ENCODE measurements at places on chromosomes 16 and 17. TPM values are rescaled to one million over a fixed set of nuclear protein-coding genes. Genes with fewer than 3 reads are reported as not detected.

The SLC5A11 gene
- 0.22 TPM for total RNA-seq

The FOXL1 gene
- total RNA-seq = 2.5 TPM

The MMP15 gene
- 16.3 TPM for total RNA-seq

The TMEM101 gene
- 36.4 TPM for total RNA-seq

The RHBDL1 gene
- 6.0 TPM for total RNA-seq

DNA sequence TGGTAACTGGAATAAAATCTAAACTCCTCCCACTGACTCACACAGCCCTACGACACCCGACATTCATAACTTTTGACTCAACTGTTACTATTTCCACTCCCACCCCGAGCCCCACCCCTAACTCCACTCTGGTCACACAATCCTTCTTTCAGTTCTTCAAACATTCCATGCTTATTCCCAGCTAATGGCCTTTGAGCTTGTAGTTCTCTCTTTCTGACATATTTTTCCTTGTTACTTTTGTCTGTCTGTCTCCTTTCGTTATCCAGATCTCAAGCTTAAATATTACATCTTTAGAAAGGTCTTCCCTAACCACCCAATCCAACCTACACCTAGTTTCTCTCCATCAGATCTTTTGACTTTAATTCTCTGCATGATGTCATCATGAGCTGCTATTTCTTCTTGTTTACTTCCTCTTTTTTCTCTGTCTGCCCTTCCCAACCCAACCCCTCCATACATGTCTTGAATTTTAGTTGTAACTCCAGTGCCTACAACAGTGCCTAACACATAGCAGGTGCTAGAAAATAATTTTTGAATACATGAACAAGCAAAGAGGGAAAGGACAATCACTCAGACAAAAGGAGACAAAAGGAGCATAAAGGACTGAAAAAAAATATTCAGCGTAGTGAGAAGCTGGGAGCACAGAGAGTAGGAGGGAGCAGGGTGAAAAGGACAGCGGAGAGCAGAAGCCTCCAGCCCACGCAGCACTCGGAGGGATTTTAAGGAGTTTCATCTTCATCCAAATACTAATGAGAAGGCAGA, 65.2 kb upstream of the SMIM36 start:
- no peak for DNase-seq
- H3K4me3 ChIP-seq = no peak overlapping the region
- no peak overlapping the region for H3K27ac ChIP-seq
- peaks cover 13% of the 10 kb centered on the region for H3K4me1 ChIP-seq

GRCh38 chr17:64679710-64680216, 17.7 kb upstream of the SMURF2 start:
- no peaks in the 10 kb centered on the region for H3K27me3 ChIP-seq
- no peaks in the 10 kb centered on the region for H3K36me3 ChIP-seq
- no peak overlapping the region for H3K27ac ChIP-seq

DNA sequence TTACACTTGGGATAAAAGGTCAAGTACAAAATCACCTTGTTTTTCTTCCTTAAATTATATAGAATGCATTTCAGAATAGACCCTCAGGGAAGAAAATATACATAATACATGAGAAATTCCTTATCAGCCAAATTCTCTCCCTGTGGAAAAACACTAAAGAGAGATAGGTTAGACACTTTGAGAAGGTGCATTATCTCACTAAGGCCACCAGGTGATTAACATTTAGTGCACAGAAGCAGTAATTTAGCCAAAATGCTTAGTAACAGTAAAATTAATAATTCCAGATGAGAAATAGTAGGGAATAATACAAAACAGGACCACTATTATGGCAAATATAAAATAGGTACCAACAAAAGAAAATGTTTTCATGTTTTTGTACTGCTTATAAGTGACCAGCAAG, 185.3 kb upstream of the C17orf78 start:
- H3K27ac ChIP-seq = no peak overlapping the region
- H3K4me3 ChIP-seq = no peak overlapping the region
- H3K4me1 ChIP-seq = peaks cover 17% of the 10 kb centered on the region
- no peak for DNase-seq
- H3K27me3 ChIP-seq = no peaks in the 10 kb centered on the region

DNA sequence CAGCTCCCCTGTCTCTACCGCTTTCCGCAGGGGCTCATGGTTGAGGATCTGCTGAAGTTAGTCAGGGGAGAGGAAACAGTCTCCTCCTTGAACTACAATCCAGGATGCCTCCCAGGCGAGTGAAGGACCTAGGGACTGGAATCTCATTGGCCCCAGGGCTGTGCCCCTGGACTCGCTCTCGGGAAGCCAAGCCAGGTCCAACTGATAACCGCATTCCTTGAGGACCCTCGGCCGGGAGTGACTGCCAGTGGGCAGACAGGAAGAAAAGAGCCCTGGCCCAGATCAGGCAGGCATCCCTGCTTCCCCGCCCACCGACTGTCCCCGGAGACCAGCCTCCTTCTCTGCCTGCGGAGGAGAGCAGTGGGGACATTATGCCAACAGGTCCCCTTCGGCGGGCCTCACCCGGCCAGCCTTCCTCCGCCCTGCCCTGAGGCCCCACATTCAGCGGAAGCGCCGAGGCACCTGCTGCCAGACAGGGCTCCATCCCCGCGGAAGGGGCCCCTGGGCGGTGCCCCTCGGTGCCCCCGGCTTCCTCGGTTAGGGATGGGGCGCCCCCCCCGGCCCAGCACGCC, 776 bp downstream of the LRRC75A start:
- peak; percentile 42 for DNase-seq
- no peak overlapping the region for H3K27ac ChIP-seq
- peak overlapping the region; percentile 64 for H3K4me3 ChIP-seq
- peaks cover 46% of the 10 kb centered on the region for H3K27me3 ChIP-seq

GRCh38 chr16:15979801-15980200, 30.4 kb downstream of the ABCC1 start:
- H3K27me3 ChIP-seq = no peaks in the 10 kb centered on the region
- no peak overlapping the region for H3K4me3 ChIP-seq
- H3K27ac ChIP-seq = no peak overlapping the region
- DNase-seq = no peak
- H3K36me3 ChIP-seq = peaks cover 49% of the 10 kb centered on the region
- peaks cover 7% of the 10 kb centered on the region for H3K4me1 ChIP-seq

- no peak overlapping the region for H3K4me3 ChIP-seq
- no peaks in the 10 kb centered on the region for H3K4me1 ChIP-seq
- H3K27me3 ChIP-seq = peaks cover 19% of the 10 kb centered on the region
- H3K36me3 ChIP-seq = no peaks in the 10 kb centered on the region
- DNase-seq = no peak
- H3K27ac ChIP-seq = no peak overlapping the region
These were observed 28.7 kb upstream of the ABCA6 start for GRCh38 chr17:69170377-69170776.

GRCh38 chr16:21167360-21167759, 8.9 kb downstream of the LDAF1 start:
- peaks cover 23% of the 10 kb centered on the region for H3K36me3 ChIP-seq
- H3K27ac ChIP-seq = no peak overlapping the region
- no peaks in the 10 kb centered on the region for H3K27me3 ChIP-seq
- no peaks in the 10 kb centered on the region for H3K4me1 ChIP-seq
- H3K4me3 ChIP-seq = no peak overlapping the region
- no peak for DNase-seq

DNA sequence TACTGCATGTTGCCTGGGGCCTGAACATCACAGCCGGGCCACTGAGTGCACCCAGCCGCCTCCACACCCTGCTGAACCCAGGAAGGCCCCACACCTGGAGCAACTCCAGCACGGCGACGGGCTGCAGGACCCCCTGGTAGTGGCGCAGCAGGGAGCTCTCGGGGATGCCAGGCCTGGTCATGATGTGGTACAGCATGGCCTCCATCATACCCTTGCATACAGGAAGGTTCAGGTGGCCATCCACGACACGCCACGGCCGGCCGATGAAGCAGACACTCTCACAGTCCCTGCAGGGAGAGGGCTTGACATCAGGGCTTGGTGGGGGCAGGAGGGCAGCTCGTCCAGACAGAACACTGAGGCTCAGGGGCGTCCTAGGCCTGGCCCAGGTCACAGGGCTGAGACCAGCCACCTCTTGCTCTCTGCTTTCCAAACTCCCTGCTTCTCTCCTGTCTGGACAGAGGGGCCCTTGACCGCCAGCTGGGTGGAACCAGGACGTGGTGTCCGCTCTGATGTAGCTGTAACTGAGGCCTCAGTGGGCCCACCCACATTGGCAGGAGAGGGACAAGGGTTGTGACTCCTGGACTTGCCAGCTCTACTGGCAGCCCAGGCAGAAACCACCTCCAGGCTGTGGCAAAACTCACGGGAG, 60.3 kb downstream of the IL21R start:
- H3K4me3 ChIP-seq = no peak overlapping the region
- no peaks in the 10 kb centered on the region for H3K27me3 ChIP-seq
- DNase-seq = no peak
- peaks cover 4% of the 10 kb centered on the region for H3K4me1 ChIP-seq

DNA sequence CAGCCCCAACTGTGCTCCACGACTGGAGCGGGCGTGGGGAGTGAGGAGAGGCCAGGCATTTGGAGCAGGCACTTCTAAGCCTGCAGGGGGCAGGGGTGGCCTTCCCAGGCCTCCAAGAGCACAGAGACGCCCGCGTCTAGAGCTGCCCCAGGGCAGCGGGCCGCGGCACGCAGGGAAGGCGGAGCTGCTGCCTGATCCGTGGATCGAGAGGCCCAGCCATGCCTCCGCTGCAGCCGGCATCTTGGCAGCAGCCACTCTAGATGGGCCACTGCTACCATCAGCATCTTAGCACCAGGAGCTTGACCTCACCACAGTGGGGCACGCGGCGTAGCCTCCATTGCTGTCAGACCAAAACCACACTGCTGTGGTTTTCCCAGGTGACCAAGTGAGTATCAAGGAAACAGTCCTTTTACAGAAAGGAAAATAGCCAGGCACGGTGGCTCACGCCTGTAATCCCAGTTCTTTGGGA, 20.4 kb upstream of the WDR45B start:
- DNase-seq = no peak
- H3K27me3 ChIP-seq = no peaks in the 10 kb centered on the region
- peaks cover 10% of the 10 kb centered on the region for H3K4me1 ChIP-seq
- H3K36me3 ChIP-seq = peaks cover 2% of the 10 kb centered on the region

DNA sequence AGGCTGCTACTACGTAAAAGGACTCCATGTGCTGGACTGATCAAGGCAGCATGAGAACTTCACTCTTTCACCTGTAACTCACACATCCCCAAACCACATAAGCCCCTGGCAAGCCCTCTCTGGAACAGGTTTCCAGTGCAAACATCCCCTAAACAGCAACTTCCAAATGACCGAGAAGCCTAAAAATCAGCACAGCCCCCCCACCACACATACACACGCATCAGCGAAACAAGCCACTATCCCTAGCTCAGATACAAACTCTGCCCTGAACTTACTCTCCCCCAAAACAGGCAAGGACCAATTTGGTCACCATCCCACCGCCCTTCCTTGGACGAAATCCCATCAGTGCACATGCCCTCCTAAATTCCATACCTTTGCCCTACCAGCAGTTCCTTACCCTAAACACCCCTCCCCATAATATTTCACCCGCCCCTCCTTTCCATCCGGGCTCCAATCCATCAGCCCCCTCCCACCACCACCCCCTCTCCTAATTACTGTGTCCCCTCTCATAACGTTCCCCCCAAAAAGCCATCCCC, 735 bp downstream of the LSM12 start:
- peaks cover 8% of the 10 kb centered on the region for H3K36me3 ChIP-seq
- H3K4me3 ChIP-seq = peak overlapping the region; percentile 90
- H3K4me1 ChIP-seq = peaks cover 37% of the 10 kb centered on the region
- no peak for DNase-seq
- no peaks in the 10 kb centered on the region for H3K27me3 ChIP-seq

DNA sequence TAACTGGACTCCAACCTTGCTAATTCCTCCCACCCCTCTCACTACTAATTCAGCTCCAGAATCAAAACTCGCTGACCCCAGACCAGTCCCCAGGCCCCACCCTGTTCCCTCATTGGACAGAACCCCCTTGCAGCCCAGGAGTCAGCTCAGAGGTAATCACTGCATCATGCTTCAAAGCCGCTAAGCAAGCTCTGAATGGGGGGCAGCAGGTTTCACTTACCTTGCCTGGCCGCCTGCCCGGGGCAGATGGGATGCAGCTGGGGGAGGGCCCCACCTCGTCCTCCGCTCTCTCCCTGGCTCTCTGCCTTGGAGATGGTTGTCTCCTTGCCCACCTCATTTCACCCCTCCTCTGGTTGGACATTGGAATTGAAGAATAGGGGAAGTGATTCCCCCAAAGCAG, 4.8 kb upstream of the NGFR start:
- no peak overlapping the region for H3K27ac ChIP-seq
- no peaks in the 10 kb centered on the region for H3K36me3 ChIP-seq
- DNase-seq = no peak
- H3K4me1 ChIP-seq = peaks cover 21% of the 10 kb centered on the region

- no peak overlapping the region for H3K27ac ChIP-seq
- no peaks in the 10 kb centered on the region for H3K27me3 ChIP-seq
- H3K4me3 ChIP-seq = no peak overlapping the region
- no peaks in the 10 kb centered on the region for H3K36me3 ChIP-seq
- no peak for DNase-seq
These were observed 23.3 kb downstream of the SLC7A5 start for GRCh38 chr16:87845807-87846619.

DNA sequence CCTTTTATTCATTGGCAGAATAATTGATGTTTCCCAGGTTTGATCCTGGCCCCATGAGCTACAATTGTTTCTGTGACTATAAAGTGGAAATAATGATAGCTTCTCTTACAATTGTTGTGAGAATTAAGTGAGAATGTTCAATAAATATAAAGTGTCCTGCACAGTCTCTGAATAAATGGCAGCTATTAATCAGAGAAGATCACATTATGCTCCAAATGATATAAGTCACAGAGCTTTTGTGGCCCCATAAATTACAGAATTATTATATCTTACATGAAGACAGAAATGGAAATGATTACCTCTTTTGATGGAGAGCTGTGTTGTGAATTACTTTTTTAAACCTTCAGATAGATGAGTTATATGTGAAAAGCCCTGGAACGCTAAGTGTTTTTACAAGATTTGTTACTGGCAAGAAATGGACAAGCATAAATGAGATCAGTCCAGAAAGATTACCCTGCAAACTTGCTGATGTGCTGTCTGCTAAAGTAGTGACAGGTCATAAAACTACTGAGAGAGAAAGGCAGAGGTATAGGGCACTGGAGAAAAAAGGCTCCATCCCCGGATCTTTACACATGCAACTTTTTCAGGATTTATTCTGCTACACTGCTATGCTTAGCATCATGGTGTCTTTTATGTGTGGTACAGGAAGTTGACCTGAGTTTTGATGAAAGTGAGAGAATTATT, 750.9 kb upstream of the GOT2 start:
- H3K4me3 ChIP-seq = no peak overlapping the region
- no peaks in the 10 kb centered on the region for H3K27me3 ChIP-seq
- no peaks in the 10 kb centered on the region for H3K4me1 ChIP-seq
- no peak for DNase-seq

DNA sequence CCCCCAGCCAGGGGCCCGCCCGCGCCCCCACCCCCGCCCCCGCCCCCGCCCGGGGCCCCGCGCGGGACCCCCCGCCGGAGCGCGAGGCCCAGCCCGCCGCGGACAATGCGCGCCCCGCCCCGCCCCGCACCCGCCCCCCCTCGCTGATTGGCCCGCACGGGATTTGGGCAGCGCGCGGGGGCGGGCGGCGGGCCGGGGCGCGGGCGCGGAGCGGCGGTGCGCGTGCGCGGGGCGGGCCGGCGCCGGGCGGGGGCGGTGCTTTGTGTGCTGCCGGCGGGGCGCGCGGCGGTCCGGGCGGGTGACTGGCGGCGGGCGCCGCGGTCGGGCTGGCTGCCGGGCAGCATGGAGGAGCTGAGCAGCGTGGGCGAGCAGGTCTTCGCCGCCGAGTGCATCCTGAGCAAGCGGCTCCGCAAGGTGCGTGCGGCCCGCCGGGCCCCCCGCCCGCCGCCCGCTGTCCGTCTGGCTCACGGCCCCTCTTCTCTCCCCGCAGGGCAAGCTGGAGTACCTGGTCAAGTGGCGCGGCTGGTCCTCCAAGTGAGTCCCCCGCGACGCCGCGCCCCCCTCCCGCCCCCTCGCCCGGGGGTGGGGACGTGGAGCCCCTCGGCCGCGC, at the start of gene CBX2:
Gene CBX2, plus strand, starts transcription at position 255 of the 610 bp plus-strand sequence. Its CDS starts 88 bp downstream, at position 343.
- H3K4me1 ChIP-seq = peaks cover 30% of the 10 kb centered on the region
- peak within 1 kb of the TSS; percentile 87 for H3K27ac ChIP-seq
- DNase-seq = peak; percentile 87
- peaks cover 19% of the 10 kb centered on the region for H3K27me3 ChIP-seq

Data from mesothelial cell of epicardium (in vitro differentiated cells).